ENCODE measurements at places on chromosomes 16 and 17. TPM values are rescaled to one million over a fixed set of nuclear protein-coding genes. Genes with fewer than 3 reads are reported as not detected.

The PRAC1 gene
- 14.0 TPM for total RNA-seq

The PPP1R27 gene
- total RNA-seq, result 0.35 TPM

DNA sequence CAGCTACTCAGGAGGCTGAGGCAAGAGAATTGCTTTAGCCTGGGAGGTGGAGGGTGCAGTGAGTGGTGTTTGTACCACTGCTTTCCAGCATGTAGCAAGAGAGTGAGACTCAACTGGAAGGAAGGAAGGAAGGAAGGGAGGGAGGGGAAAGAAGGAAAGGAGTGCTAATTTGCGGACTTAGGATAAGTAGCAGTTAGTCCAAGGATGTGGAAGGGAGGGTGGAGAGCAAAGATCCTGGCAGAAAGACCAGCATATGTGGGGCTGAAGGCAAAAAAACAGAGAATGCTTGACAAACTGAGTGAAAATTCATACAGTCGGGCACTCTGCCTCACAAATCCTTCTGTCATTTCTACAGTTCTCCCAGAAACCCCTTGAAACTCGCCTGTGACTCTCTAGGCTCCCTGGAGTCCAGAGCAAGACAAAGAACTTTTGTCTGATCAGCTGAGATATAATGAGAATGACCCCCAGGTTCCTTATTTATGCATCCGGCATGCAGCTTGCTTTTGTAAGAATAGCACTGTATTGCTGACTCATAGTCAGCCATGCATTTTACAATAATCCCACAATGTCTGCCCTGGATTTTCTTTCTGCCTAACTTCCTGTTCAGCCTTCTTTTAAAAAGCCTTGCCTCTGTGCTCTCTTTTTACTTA, 31.5 kb downstream of the CDK5RAP3 start:
- DNase-seq, result no peak

DNA sequence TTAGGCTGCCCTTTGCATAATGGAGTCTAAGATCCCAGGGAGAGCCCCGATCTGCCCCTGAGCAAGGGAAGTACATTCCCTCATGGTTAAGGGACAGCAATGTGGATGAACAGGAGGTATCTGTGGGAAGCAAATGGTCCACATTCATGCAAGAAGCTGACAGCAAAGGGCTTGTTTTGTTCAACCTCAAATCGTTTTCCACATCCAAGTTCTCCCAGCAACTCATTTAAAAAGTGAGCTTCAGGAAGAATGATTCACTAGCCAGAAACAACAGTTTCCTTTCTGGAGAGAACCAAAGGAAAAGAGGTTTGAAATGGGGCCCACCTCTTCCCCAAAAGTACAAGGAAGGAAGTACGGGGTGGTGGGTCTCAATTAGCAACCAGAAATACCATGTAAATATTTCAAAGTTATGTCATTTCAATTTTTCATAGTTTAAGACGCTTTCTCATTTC, 9.4 kb downstream of the HSPB9 start:
- no peak for DNase-seq

The KRT23 gene
- 2.8 TPM for total RNA-seq

DNA sequence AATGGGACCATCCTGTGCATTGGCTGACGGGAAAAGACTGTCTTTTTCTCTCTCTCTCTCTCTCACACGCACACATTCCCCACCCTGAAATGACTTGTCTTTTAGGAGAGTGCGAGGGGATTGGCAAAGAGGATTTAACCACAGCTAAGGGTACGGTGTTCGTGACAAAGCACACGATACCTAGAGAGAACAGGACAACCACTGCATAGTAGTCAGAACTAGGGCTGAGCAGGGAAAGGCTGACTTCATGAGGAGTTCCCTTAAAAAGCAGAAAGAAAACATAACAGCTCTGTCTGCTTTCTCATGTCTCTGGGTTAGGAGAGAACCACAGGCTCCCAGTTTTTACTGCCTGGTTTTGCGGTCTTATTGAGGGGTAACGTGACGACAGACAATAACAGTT, 742.8 kb upstream of the SOX9 start:
- no peak for DNase-seq

DNA sequence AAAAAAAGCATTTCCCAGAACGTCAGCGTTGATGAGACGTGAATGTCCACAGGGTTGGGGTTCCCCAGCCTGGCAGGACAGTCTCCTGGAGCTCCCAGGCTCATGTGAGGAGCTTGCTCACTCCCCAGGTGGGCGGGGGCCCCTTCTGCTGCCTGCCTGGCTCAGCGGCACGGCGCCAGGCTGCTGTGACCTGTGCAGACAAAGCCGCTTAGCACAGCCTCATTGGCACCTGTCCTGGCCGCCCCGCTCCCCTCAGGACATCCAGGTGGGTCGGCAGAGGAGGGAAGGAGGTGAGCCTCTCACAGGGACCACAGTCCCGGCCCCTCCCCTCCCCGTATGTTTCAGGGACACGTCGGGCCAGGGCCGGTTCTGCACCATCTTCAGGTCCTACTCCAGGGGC, 12.9 kb upstream of the WFIKKN1 start:
- DNase-seq, result no peak
